AML-193 (cell line): ENCODE measurements at places on chromosomes 7 and 10.
A peak's percentile ranks its signal among the peaks of the same experiment; 100 is the strongest.

GRCh38 chr10:70683601-70683934 lies 11.3 kb downstream of the ADAMTS14 start:
- no peak for DNase-seq

DNA sequence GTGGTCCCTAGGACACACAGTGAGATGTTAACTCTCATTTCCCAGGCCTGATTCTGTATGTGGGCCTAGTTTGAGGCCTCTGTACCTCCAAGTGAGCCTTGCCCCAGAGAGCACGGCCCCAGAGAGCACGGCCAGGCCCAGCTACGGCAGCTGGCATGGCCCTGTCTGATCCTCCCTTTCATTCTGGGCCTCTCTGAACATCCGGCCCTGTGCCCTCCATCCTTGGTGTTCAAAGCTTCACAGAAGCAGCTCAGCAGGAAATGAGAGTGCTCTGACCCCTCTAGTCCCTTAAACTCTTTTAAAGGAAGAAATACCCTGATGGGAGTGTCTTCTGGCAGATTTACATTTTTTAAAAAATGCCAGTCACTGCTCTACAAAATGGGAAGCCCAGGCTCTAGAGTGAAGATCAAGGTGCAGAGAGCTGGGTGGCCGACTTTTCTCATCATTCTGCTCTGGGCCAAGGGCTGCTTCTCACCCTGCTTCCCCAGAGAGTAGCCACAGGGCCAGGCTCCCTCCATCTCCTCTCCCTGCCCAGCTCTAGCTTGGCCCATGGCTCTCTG lies 171.9 kb downstream of the RPS24 start:
- no peak for DNase-seq

DNA sequence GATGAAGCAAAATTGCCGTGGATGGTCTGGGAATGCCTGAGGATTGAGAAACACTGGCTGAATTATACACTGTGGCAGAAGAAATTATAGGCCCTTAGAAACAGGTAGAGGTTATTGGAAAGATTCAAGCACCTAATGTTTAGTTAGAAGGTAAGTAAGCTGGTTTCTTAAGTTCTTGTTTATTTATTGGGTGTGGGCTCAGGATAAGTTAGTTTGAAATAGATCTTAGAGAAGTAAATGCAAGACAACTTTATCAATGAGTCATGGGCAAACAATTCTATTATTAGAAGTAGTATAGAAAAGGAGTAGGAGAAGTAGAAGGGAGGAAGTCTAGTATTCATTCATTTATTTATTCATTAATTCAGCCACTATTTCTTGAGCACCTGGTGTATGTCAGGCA lies 96.5 kb downstream of the KAT6B start:
- no peak for DNase-seq

- DNase-seq, result no peak
Observed at GRCh38 chr7:22635349-22635748, 91.7 kb upstream of the IL6 start.

- DNase-seq, result no peak
Observed at GRCh38 chr7:50687575-50688225, 95.0 kb downstream of the GRB10 start.

DNA sequence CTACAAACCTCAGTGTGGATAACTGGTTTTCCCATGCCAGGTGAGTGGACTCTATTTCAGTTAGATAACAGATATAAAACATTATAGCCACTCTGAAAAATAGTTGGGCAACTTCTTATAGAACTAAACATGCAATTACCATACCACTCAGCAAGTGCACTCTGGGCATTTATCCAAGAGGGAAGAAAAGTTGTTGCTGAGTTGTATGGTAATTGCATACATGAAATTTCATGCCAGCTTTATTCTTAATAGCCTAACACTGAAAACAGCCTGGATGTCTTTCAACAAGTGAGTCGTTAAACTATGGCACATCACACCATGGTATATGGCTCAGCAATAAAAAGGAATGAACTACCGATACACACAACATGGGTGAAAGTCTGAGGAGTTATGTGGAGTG lies 10.6 kb upstream of the UPP1 start:
- no peak for DNase-seq

DNA sequence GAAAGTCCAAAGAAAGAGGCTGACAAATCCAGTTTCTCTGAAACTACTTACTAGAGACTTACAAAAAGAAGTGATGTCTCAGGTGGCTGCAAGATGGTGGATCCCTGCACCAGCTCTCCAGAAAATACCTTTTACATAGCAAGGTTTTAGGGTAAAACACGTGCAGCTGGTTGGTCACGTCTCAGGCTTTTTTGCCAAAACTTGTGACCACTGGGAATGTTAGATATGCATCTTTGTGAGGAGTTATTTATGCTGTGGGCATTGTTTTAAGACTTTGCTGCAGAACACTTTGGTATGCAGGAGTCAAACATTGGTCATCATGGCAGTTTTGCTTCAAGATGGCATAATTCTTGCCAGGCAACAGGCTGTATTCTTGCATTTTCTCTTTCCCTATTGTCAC lies 1352.8 kb downstream of the REEP3 start:
- DNase-seq, result no peak

GRCh38 chr7:132805766-132806165 lies 229.5 kb upstream of the PLXNA4 start:
- DNase-seq, result no peak

DNA sequence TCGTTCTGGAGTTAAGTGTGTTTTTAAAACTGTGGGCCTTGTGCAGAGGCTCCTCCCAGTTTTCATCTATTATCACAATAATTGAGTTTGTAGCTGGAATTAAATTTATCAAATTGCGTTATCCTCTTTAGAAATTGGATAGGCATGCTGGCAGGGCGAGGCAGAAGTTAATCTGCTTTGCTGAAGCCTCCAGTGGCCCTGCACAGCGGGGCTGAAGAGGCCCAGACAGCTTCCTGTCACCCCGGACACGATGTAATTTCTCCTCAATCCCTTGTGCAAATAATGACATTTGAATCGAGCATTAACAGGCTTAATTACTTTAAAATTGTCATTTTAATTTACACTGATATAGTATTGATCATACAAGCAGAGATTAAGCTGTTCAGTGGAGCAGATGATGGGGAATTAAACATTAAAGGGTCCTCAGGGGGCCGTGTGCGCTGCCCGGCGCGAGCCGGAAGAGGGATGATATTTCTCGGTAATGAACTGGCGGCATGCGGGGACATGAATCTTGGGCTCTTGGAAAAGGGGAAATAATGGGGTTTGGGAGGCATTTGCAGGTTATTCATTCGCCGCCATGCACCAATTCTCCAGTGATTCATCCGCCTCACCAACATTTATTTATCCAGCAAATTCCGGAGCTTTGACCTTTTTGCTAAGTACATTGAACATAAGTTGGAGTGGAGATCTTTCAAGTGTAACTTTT lies 118.5 kb downstream of the NKX6-2 start:
- no peak for DNase-seq

DNA sequence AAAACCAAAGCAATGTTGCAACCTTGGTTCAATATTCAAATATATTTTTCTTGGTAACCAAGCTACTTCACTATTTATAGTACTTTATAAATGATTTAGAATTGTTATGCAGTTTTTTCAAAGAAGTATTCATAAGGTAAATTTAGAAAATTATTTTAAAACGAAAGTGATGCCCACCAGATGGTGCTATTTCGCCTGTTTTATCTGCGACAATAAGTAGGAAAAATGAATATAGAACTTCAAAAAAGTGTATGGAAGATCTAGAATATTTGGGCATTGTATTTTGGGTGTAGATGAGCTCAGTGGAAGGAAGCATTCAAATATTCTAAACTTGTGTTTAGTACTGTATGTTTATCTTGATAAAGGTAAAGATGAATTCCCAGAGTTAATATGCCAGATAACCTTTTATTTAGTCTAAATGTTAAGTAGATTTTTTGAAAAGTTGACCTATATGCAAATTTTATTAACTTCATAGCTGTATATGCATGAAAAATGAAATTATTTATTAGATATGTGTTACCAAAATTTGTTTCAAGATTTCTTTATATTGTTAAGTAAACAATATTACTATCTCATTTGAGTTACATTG lies 93.2 kb downstream of the ADK start:
- DNase-seq, result peak; percentile 36

DNA sequence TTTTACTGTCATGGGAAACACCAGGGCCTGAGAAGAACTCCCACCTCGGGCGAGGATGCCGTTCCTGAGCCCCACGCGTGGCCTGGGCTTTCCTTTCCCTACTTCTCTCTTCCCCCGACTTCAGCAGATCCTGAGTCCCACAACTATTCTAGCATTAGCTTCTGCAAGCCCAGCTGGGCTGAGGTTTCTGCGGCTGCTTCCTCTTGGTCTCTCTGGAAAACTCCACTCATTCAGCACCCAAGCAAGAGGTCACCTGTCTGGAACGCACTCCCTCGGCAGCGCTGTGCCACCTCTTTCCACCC lies 761 bp upstream of the DOCK1 start:
- no peak for DNase-seq

DNA sequence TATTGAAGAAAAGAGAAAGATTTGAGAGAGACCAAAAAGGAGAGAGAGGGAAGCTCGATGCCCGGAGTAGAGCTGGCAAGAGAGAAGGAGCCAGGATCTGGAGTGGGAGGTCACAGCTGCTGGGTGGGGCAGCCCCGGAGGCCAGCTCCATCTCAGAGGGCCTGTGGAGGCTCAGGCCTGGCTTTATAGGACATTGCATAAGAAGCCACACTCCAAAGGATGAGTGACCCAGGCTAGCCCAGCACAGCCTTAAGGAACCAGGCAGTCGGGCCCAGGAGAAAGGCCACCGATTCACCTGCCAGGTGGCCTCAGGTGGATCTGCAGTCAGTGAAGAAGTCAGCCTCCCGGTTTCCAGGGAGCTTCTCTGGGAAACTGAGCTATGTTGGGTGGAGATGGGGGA lies 676 bp downstream of the PLAC9 start:
- DNase-seq, result no peak

DNA sequence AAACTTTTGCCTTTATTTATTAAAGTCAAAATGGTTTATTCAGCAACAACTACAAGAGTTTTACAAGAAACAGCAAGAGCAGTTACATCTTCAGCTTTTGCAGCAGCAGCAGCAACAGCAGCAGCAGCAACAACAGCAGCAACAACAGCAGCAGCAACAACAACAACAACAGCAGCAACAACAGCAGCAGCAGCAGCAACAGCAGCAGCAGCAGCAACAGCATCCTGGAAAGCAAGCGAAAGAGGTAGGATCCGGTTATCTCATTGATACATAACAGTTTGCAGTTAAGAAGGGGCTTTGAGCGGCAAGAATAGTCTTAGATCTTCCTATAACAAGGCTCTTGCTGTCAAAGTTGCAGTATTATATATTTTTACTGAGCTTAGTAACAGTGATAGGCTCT lies 215.1 kb downstream of the FOXP2 start:
- no peak for DNase-seq

GRCh38 chr10:83636826-83637225 lies 502.5 kb upstream of the GHITM start:
- DNase-seq, result no peak

- DNase-seq, result no peak
Observed at GRCh38 chr10:132788180-132788830, 2.4 kb upstream of the NKX6-2 start.

- no peak for DNase-seq
Observed at GRCh38 chr7:149022756-149023360, 5.4 kb downstream of the PDIA4 start.

DNA sequence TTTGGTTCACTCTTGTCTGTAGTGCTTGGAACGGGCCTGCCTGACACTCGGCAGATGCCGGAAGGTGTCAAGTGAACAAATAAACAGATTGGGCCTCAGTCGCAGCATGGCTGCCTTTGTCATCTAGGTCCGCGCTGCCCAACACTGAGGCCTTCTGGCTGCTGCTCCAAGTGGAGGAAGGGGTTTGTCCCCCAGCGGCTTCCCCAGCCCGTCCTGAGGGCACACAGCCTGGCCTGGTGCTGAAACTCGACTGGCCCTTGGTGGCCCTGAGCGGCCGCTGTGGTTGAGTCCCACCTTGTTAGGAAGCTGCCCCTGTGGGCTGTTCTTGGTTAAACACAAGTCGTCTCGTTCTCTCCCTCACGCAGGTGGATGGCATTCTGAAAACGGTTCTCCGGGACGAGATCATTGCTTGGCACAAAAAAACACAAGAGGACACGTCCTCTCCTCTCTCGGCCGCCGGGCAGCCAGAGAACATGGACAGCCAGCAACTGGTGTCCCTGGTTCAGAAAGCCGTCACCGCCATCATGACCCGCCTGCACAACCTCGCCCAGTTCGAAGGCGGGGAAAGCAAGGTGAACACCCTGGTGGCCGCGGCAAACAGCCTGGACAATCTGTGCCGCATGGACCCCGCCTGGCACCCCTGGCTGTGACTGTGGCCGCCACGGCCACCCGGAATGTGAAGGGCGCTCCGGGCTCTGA lies 132.1 kb downstream of the SMURF1 start:
- no peak for DNase-seq

DNA sequence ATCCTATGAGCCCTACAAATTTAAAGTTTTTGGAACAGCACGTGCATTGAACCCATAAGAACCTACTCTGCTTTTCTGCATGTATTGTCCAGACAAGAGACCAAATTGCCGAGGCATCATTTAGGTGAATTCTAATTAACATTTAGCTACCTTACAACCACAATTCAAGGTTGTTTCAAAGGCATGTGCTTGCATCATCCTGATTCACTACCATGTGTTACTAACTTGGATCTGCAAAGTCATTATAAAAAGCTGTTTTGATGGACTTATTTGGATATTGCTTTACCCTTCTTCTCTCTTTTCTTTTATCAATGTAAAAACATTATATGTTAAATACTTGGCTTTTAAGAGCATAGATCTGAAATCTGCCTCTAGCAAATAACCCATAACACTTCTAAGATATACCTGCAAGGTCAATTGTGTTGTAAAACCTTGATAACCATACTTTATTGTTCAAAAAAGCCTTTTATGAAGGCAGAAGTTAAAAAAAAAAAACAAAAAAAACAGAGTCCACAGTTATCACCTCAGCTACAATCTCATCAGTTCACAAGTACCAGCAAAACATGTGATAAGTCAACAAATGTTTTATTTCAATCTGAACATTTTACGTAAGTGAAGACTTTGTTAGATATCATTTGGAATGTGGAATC lies 51.9 kb downstream of the CFTR start:
- DNase-seq, result no peak

- no peak for DNase-seq
Observed at GRCh38 chr7:46494028-46494427, 573.0 kb upstream of the IGFBP3 start.
